ENCODE measurements at places on chromosomes 2 and 18.

DNA sequence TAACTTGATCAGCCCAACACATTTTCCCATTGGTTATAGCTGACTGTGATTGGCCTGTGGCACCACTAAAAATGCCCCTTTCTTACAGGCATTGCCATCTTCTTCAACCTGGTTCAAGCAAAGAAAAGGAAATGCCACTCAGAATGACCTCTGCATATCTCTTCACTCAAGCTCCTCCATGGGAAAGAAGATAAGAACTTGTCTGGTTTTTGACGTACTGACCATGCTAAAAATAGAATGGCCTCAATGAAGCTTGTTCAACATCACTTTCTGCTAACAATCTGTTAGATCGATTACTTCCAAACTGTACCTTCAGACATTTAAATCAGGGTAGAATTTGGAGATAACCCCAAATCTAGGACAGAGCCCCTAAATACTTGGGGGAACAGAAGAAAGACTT is 109.5 kb downstream of the CABYR start:
- no peak for DNase-seq

DNA sequence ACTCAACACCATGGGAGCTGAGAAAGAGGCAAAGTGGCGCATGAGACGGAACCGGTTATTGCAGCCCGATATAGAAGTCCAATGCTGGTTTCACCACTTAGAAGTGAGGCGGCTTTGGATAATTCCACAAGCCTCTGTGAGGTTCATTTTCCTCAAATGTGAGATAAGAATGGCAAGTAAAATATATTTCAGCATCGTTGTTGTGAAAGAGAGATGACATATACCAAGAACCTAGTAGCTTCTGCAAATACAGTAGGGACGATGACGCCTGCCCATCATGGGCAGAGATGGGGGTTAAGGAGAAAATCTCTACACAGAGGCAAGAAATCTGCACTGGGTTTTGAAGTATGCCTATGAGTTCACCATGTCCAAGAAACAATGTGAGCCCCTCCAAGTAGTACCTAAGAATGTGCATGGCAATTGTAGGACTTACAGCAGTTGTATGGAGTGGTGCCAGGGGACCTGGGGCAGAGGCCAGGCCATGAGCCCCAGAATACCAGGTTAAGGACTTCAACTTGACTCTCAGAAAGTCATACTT is 352.0 kb downstream of the RNF144A start:
- no peak for DNase-seq

DNA sequence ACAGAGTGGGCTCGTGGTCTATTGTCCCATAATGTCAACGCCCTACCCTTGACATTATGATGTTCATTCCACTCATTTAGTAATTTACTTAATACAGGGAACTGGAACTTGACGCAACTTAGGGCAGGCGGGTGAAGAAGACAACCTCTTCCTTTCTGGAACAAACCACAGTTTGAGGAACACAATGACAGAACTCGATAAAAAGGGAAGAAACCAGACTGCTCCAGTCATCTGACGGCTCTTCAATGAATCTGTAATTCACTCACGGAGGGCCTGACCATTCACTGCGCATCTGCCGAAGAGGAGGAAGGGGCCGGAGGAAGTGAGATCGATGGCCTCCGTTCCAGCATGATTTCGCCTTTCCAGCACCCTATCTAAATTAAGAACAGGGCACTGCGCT is 83.2 kb downstream of the BCL2 start:
- no peak for DNase-seq

DNA sequence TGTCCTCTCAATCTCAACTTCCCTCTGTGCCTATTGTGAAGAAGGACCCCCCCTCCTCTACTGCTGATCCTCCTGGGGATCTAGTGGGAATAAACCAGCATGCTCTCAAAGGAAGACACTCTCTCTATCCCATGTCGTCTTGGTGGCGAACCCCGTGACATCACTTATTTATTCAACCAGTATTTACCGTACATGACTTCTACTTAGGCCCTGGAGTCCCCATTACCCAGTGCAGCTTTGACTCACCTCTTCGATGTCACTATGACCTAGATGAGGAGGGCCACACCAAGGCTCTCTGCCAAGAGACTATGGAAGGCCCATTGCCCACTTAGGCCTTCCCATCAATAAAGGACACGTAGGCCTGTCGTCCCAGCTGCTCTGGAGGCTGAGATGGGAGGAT is 16.7 kb downstream of the ASPRV1 start:
- DNase-seq = no peak

- DNase-seq = no peak
Observed at GRCh38 chr18:44709307-44710126, 28.8 kb downstream of the SETBP1 start.

- no peak for DNase-seq
Observed at GRCh38 chr2:42725657-42726056, 38.3 kb downstream of the OXER1 start.

- DNase-seq = no peak
Observed at GRCh38 chr2:141468761-141469160, 662.1 kb downstream of the LRP1B start.

DNA sequence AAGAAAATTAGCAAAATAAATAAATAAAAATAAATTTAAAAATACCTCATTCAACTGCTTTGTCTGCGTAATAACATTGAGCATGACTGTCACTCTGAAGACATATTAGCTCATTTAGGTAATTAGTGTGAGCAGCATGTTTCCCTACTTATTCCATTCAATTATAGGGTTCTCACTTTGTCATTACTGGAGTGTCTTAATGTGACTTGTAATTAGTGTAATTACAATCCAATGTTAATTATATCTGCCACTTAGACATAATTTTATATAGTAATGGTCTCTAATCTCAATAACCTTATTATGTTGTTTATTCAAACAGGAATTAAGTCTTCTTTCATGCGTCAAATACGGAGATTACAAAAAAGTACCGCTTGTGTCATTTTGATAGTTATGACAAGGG is 893.9 kb upstream of the ACVR2A start:
- DNase-seq = no peak

DNA sequence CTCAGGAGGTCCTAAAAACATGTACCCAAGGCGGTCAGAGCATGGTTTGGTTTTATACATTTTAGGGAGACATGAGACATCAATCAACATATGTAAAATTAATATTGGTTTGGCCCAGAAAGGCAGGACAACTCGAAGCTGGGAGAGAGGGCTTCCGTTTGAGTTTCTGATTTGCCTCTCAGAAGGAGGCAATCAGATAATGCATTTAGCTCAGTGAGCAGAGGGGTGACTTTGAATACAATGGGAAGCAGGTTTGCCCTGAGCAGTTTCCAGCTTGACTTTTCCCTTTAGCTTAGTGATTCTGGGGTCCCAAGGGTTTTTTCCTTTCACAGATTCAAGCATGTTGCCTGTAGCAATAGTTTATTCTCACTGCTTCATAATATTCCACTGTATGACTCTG is 12.6 kb downstream of the SPOPL start:
- DNase-seq = no peak

DNA sequence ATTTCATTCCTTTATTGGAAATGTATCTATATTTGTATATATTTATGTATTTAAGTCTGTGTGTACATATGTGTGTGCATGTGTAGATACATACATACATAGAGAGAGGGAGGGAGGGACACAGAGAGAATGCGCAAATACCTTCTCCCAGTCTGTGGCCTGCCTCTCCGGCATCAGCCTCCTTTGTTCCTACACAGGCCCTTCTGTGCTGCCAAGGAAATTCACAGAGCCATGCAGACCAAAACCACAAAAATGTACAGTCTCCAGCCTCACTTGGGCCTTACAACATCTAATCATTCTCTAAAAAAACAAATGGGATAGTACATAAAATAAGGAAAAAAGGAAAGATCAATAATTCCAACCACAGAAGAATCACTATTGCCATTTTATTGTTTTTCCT is 8.8 kb upstream of the CRACDL start:
- DNase-seq = no peak

DNA sequence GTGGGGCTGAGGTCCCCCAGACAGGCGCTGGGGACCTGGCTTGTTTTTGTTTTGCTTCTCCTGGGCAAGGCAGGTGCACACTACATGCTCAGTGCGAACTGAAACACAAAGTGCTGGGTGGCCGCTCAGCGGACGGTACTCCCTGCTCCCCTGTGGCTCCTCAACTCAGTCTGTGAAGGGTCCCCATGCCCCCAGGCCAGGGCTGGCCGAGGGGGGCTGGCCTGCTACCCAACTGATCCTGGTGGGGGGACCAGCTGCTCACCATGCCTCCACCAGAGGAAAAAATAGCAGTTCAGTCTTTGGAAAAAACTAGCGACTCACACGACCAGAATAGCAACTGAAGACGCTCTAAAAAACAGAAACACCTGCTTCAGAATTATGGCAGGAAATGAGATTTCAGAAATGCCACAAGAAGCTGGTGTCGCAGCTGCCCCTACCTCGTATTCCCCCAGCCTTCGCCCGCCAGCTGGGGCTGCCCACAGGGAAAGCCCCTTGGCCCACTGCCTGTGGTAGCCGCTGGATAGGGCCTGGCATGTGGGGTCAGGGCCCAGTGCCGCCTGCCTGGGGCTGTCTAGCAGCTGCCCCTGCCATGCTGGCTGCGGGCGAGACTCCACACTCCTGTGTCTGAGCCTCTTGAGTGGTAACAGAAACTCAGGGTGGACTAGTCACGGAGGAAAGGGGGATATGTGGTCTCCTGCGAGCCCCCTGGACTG is 43.7 kb downstream of the MEX3C start:
- peak; percentile 72 for DNase-seq

DNA sequence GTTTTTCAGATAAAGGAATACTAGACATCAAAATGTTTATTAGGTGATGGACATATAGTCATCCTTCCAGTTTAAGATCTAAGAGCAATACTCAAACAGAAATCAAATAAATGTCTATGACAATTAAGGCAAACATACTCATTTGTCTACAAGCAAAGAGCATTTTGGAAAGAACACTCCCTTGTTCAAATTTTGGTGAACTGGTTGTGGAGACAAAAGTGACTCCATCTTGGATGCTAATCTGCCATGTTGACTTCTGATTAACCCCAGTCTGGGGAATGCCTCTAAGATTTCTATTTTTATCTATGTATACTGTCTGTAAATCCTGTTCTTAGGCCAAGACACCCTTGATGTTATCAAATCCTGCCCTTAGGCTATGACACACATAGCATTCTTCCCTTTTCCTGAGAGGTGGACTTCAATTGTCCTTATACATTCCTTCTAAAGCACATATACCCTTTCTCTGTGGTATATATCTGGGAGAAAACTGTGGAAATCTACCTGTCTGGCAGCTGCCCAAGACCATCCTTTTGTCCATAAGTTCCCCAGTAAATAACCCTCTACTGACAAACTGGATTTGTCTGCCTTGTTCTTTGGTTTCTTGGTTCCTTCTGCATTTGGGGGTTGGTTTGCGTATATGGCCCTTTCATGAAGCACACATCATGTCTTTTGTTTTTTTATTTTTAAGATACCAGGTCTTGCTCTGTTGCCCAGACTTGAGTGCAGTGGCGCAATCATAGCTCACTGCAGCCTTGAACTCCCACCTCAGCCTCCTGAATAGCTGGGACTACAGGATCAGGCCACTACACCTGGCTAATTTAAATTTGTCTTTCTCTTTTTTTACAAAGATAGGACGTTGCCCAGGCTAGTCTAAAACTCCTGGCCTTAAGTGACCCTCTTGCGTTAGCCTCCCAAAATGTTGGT is 12.5 kb upstream of the PLEKHM3 start:
- DNase-seq = no peak
